Panc1 (cell line): ENCODE measurements at places on chromosomes 2 and 18. TPM values are rescaled to one million over a fixed set of nuclear protein-coding genes. Genes with fewer than 3 reads are reported as not detected.

DNA sequence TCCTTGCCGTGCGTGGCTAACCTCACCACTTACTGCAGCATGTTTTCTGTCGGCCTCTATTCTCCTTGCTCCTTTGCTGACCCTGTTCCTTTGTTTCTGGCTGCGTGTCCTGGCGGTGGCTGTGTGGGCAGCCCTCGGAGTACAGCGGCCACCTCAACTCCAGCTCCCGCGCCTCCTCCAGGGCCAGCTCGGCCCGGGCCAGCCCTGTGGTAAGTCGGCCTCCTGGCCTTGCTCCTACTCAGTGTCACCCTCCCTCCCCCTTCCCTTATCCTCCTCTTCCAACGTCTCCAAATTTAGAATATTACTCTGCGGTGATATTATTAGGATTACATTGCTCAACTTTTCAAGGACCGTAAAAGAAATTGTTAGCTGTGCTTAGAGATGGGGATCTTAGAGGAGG is 59.5 kb upstream of the RBM44 start:
- no peaks in the 10 kb centered on the region for H3K27me3 ChIP-seq
- peaks cover 24% of the 10 kb centered on the region for H3K4me1 ChIP-seq
- DNase-seq, result no peak
- H3K27ac ChIP-seq, result no peak overlapping the region

DNA sequence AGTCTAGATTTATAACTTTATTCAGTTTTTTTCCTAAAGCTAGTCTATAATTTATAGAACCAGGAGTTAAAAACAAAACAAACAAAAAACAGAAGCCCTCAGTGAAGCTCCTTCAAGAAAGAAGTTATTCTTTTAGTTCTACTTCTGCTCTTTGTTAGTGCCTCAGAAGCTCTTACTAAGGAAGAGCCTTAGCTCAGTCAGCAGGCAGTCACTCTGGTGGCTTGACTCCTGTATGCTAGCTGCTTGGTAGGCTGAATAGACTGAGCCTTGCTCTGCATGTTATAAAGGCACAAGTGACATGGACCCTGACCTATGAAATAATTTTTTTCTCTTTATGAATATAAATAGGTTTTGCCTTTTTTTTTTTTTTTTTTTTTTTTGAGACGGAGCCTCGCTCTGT is 24.8 kb downstream of the NCOA1 start:
- no peaks in the 10 kb centered on the region for H3K27me3 ChIP-seq
- H3K4me3 ChIP-seq, result no peak overlapping the region
- H3K4me1 ChIP-seq, result no peaks in the 10 kb centered on the region
- H3K36me3 ChIP-seq, result no peaks in the 10 kb centered on the region

- DNase-seq, result no peak
- H3K4me3 ChIP-seq, result peak within 1 kb of the TSS; percentile 85
- peaks cover 61% of the 10 kb centered on the region for H3K4me1 ChIP-seq
- no peaks in the 10 kb centered on the region for H3K27me3 ChIP-seq
- H3K36me3 ChIP-seq, result no peaks in the 10 kb centered on the region
Observed at GRCh38 chr2:231395188-231396057, at the start of gene B3GNT7. Gene B3GNT7 (plus strand): TSS chr2:231395710. CDS start chr2:231395804, 94 bp downstream.

DNA sequence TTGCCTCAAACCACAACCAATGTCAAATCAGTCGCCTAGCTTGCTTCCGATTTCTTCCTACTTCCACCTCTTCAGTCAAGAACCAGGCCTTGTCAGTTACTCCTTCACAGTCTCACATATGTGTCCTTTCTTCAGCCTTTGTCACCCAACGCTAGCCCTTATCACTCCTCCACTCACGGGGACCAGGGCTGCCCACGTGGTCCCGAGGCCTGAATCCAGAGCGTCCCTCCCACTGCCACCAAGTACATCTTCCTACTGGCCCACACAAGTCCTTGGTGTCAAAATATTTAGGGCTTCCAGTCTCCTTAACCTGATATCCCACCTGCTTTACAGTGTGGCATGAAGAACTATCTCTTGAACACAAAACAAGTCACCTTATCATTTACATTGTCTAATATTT is 119.1 kb upstream of the SPRED2 start:
- H3K4me3 ChIP-seq, result no peak overlapping the region
- no peaks in the 10 kb centered on the region; the same call in 1 of the 2 replicates for H3K4me1 ChIP-seq
- DNase-seq, result no peak
- H3K27me3 ChIP-seq, result no peaks in the 10 kb centered on the region

DNA sequence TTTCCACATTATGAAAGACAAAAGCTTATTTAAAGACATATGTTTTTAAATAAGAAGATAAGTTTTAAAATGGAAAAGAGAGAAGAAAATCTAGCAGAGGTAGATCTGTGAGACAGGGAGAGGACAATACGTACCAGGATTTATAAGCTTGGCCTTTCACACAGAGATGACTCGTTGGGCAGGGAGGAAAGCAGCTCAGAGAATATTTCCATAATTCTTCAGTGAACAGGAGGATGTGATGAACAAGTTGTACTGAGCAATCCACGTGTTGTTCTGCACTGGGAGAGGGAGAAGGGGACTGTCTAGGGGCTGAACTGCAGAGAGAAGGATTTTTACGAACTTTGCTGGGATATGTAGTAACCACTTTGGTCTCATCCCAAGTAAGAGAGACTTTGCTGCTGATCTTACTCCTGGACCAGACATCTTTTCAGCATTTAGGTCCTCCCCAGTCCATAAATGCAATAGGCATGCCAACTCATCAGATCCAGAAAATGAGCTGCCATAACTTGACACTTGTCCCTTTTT is 162.5 kb upstream of the SETBP1 start:
- DNase-seq, result no peak
- no peaks in the 10 kb centered on the region for H3K4me1 ChIP-seq
- H3K27ac ChIP-seq, result no peak overlapping the region
- H3K36me3 ChIP-seq, result no peaks in the 10 kb centered on the region

- no peaks in the 10 kb centered on the region; the same call in 1 of the 2 replicates for H3K27me3 ChIP-seq
- no peaks in the 10 kb centered on the region for H3K36me3 ChIP-seq
- DNase-seq, result no peak
Observed at GRCh38 chr18:59232309-59233016, 12.5 kb downstream of the GRP start.

- H3K27ac ChIP-seq, result no peak overlapping the region
- H3K4me1 ChIP-seq, result no peaks in the 10 kb centered on the region
- DNase-seq, result no peak
- no peaks in the 10 kb centered on the region; the same call in 1 of the 2 replicates for H3K27me3 ChIP-seq
Observed at GRCh38 chr2:109066501-109066900, 62.5 kb upstream of the SH3RF3 start.

GRCh38 chr2:126801473-126801872 is 97.2 kb upstream of the TEX51 start:
- H3K4me3 ChIP-seq, result no peak overlapping the region
- no peak overlapping the region for H3K27ac ChIP-seq
- no peaks in the 10 kb centered on the region for H3K4me1 ChIP-seq
- H3K36me3 ChIP-seq, result no peaks in the 10 kb centered on the region
- no peak for DNase-seq

DNA sequence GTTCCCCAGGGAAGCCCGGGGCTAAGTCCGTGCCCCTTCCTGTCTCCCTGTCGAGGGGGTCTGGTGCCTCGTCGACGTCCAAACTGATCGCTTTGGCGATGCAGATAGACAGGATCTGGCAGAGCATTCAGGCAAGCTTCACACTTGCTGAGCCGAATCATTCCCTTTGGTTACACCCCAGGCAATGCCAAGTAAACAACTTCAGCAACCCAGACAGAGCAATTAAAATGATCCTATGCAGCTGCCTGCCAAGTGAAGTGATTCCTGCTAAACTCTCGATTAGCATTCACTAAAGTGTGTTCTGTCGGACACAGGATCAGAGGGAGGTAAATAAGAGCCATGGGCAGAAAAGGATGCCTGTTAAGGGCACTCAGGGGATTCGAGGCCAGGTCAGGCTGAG is 108.2 kb upstream of the RAB12 start:
- H3K27me3 ChIP-seq, result no peaks in the 10 kb centered on the region; the same call in 1 of the 2 replicates
- no peak overlapping the region for H3K4me3 ChIP-seq
- no peaks in the 10 kb centered on the region for H3K36me3 ChIP-seq
- no peaks in the 10 kb centered on the region for H3K4me1 ChIP-seq

DNA sequence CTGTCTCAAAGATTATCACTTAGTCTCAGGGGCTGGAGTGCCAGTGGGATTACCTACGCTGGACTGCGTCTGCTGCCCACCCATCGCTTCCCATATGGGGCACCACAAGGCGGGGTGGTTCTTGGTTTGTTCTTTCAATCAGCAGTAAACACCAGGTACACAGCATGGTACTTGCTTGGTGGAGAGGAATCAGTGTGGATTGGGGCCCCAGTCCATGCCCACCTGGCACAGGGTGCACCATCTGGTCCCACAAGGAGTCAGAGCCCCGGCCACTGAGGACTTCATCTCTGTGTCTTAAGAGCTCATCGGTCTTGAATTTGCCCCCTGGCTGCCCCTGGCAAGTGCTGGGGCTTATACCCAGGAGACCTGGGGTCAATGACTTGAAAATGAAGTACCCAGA is 96.2 kb downstream of the GLI2 start:
- H3K27ac ChIP-seq, result no peak overlapping the region
- H3K4me1 ChIP-seq, result no peaks in the 10 kb centered on the region
- no peaks in the 10 kb centered on the region for H3K36me3 ChIP-seq
- no peak for DNase-seq

Gene SH2D6
- 3.3 TPM for total RNA-seq

Gene IL36G
- not detected for total RNA-seq

Gene KLHL30
- 0.26 TPM for total RNA-seq

Gene SLC16A14
- total RNA-seq, result 3.2 TPM

Gene TRIM43B
- not detected for total RNA-seq

Gene SERPINB2
- not detected for total RNA-seq

Gene SLC66A2
- total RNA-seq, result 92.5 TPM
